Stimulated activated CD4-positive, alpha-beta T cell treated with anti-CD3 and anti-CD28 coated beads, Interleukin-1b, Interleukin-23, amount 100 ng/mL, for 4 hours (primary cell): ENCODE measurements at places on chromosomes 7 and 10.

DNA sequence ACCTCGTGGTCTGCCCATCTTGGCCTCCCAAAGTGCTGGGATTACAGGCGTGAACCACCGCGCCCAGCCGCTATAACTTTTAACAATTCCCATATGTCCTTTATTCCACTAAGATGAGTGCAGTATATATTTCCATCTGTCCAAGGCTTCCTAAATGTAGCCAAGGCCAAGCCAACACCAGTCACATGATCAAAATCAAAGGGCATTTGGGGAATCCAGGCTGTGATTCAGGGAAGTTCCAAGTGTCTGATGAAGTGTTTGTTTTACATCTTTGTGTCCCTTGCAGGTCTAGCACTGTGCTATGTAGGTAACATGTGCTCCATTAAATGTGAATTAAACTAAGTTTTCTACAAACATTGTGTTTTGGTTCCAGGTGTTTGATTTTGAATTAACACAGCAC lies 20.8 kb downstream of the AKR1E2 start:
- no peak for DNase-seq

DNA sequence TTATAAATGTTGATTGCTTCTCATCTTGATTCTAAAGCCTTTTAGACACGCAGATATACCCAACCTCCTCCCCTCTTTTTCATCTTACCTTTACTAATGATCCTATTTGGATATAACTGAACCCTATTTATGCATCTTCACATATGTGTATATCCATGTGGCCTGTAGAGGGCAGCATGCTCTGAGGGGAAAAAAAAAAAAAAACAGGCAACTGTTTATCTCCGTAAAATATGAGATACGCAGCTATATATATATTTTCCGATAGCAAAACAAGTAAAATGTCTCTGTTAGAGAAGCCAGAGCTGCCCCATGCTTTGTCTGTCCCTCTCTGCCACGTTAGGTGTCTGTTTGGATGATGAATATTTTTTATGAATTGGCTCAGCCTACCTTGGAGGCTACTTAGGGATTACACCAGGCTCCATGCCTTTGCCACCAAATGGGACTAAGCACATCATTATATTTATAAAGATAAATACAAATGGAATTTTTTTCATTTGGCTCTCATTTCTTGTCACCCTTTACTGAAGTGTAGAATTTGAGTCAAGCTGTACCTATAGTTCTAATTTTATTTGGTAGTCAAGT lies 174.8 kb upstream of the FZD1 start:
- no peak for DNase-seq

DNA sequence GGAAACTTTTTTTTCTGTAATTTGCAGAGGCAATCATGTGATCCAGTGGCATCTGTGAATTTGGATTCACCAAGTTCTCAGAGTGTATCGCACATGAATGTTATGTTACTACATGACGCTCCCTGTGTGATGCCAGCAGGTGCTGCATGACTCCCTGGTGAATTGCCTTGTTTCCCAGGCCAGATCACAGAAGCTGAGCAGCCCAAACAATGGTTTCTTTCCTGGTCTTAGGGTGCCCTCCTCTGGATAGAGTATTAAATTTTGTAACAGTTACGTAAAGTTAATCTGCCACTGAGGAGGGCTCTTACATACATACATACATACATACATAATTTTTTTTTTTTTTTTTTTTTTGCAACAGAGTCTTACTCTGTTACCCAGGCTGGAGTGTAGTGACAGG lies 3.6 kb downstream of the ZSCAN21 start:
- no peak for DNase-seq

GRCh38 chr10:88896994-88897853 lies 17.2 kb downstream of the STAMBPL1 start:
- DNase-seq: no peak

DNA sequence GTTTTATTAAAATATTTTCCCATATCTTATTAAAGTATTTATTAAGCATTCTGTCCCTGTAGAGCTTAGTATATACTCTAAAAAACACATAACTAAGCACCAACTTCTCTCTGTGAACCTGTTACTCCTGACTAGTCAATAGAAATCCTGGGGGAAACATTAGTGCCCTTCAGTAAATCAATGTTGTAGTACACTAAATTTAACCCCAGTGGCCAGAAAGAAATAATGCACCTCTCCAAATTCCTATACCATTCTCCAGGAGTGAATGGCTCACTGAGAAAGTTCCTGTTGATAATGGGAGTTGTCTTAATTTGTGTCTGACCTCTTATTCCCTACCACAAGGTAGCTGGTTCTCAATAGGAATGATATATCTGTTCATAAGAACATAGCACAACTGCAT lies 188.2 kb downstream of the SEMA3D start:
- DNase-seq: no peak

GRCh38 chr10:110241407-110241806 lies 34.0 kb downstream of the MXI1 start:
- no peak for DNase-seq

- DNase-seq: no peak
Observed at GRCh38 chr10:131172433-131172832, 139.1 kb downstream of the TCERG1L start.

GRCh38 chr7:139693651-139694388 lies 84.0 kb downstream of the HIPK2 start:
- DNase-seq: no peak

- DNase-seq: no peak
Observed at GRCh38 chr7:27031289-27032172, 64.3 kb downstream of the HOXA1 start.

DNA sequence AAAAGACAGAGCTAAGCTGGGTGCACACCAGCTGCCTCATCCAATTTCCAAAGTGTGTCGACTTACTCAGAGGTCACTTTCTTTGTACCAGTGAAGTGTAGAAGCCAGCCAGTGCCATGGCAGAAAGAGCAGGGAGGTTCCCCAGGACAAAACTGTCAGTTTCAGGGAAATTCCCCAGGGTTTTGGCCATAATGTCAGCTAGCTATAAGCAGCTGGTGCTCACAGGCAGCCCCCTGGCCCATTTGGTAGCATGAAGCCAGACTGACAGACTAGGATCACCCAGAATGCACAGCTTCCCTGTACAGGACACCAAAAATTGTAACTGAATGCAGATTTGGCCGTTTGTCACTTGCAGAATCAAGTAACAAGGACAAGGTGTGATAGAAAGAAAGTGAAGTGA lies 28.6 kb downstream of the MRPL32 start:
- DNase-seq: no peak

- no peak for DNase-seq
Observed at GRCh38 chr10:52853704-52854103, 81.1 kb upstream of the MBL2 start.

DNA sequence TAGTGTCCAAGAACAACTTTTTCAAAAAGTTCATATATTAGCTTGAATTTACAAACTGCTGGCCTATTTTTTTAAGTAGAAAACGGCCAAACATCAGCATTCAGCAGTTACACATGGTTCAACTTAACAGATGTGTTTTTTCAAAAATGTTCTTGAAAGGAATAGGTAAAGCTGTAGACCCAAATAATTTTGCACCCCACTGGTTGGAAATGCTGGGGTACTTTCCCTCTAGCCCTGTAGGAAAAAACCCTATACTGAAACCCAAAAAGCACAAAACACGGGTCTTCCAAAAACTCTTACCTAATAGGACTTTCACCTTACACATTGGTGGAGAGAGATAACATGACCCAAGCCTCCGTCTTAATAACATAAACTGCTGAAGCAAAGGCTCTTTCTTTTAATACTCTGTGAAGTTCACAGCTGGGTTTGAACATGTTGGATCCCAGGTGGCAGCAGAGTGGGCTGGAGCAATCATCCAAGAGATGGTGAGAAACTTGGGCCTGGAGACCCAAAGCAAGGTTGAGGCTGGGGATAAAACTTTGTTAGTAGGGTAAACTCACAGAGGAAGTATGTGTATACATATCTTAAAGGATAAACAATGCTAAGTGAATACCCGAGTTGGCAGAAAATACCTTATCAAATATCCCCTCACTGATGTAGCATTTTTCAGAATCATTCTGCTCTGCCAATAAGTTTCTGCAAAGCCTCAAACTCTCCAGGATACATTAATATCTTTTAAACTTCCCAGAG lies 629 bp upstream of the DNAJC9 start:
- DNase-seq: no peak

DNA sequence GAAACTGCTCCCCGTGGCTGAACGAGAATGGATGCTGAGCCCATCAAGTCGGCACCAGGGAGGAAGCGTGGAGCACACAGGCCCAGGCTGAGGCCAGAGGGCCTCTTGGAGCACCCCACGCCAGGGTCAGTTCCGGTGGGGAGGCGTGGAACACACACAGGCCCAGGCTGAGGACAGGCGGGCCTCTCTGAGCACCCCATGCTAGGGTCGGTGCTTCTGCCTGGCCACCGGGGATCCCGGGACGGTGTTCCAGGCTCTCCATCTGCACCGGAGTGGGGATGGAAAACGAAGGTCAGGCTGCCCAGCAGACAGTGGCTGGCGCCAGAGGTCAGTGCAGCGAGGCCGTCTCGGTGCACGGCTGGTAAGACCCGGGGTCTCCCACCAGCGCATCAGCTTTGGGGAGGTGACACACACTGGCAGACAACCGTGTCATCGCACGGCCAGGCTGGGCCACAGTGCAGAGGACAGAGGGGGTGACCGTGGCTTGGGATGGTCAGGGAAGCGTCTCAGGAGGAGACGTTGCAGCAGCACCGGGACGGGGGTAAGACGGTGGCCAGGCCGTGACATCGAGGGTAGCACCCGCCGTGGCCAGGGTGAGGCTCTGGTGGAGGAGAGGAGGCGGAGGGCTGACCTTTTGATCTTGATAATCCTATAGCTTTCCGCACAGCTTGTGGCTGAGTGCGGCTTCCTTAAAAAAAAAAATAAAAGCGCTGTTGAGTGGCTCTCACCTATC lies 203.9 kb downstream of the ELFN1 start:
- no peak for DNase-seq

DNA sequence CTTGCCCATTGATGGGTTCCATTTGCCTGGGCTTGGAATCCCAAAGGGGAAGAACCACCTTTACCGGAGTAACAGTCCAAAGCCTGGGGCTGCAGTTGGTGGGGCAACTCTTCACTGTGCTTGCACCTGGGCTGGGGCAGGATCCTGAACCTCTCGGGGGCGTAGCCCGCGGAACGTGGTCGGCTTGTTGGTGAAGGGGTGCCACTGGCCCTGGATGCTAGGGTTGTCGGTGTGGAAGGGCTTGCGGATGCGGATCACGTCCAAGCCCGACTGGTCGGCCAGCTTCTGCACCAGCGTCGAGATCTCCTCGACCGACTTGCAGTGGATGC lies 710 bp downstream of the MRPL43 start:
- DNase-seq: no peak

GRCh38 chr7:33677556-33677955 lies 227.8 kb upstream of the BMPER start:
- no peak for DNase-seq

GRCh38 chr7:131893631-131894340 lies 337.4 kb upstream of the PODXL start:
- DNase-seq: no peak

- DNase-seq: no peak
Observed at GRCh38 chr7:33536398-33537103, 368.8 kb upstream of the BMPER start.

DNA sequence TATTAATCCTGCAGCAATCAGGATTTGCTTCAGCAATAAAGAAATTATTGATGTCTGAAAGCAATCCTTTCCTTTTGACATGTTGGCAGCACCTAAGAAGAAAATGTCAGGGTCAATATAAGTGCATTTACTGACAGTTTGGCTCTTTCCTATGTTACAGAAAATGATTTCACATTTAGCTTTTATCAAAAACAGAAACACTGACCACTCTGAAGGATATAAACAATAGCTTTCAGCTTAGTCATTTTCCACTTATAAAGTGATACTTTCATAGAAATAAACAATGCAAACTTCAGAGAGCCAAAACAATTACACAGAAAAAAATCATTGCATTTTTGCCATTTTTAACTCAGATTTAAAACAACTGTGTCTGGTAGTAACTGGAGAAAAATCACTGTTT lies 325.6 kb upstream of the KAT6B start:
- DNase-seq: no peak
